Cardiac ventricle fibroblast (primary cell): ENCODE measurements at places on chromosomes 13 and 19. TPM values are rescaled to one million over a fixed set of nuclear protein-coding genes. Genes with fewer than 3 reads are reported as not detected.

Gene EBPL
- total RNA-seq: 79.0 and 96.7 TPM in 2 replicates

Gene CD70
- not detected in 2 replicates for total RNA-seq

Gene ZNF146
- total RNA-seq: 51.7 and 73.5 TPM in 2 replicates

Gene RAD23A
- 50.0 and 60.2 TPM in 2 replicates for total RNA-seq

Gene SLC10A2
- total RNA-seq: not detected in 2 replicates

Gene URAD
- not detected in 2 replicates for total RNA-seq

Gene CLN5
- total RNA-seq: 33.8 and 36.6 TPM in 2 replicates

Gene SLC8A2
- not detected in 2 replicates for total RNA-seq

Gene ARGLU1
- 17.9 and 20.4 TPM in 2 replicates for total RNA-seq

Gene HRC
- not detected in 2 replicates for total RNA-seq

Gene DACH1
- 0.12 and 0.39 TPM in 2 replicates for total RNA-seq

Gene KLHL26
- 3.4 and 5.1 TPM in 2 replicates for total RNA-seq

Gene C2CD4C
- total RNA-seq: not detected in 2 replicates

Gene CRB3
- total RNA-seq: not detected in 2 replicates

Gene ZNF541
- total RNA-seq: not detected in 2 replicates

Gene GDF15
- total RNA-seq: 19.3 and 20.2 TPM in 2 replicates

Gene VSIG10L
- total RNA-seq: 0.31 and 0.98 TPM in 2 replicates

Gene LRRC8E
- 4.1 and 4.6 TPM in 2 replicates for total RNA-seq

Gene SHISA7
- not detected in 2 replicates for total RNA-seq

Gene ZNF829
- total RNA-seq: 3.1 and 5.6 TPM in 2 replicates

Gene GJB6
- not detected in 2 replicates for total RNA-seq

Gene GJA3
- not detected in 2 replicates for total RNA-seq

Gene ERICH4
- total RNA-seq: not detected in 2 replicates

Gene SIGLEC5
- total RNA-seq: not detected in 2 replicates

Gene ZNF229
- total RNA-seq: 8.4 and 11.9 TPM in 2 replicates

Gene OR7A5
- not detected in 2 replicates for total RNA-seq

Gene SLC17A7
- not detected in 2 replicates for total RNA-seq

Gene WASF3
- total RNA-seq: 14.4 and 17.8 TPM in 2 replicates

Gene CAMSAP3
- total RNA-seq: not detected in 2 replicates

Gene LILRA2
- not detected in 2 replicates for total RNA-seq

Gene LGALS14
- total RNA-seq: not detected in 2 replicates

Gene PABPC3
- total RNA-seq: 0.15 TPM in 1 of 2 replicates, not detected in the other

Gene TBXA2R
- total RNA-seq: 0.94 and 1.0 TPM in 2 replicates

Gene ZNF835
- total RNA-seq: 0.98 and 1.2 TPM in 2 replicates

Gene ELAVL1
- total RNA-seq: 36.1 and 38.2 TPM in 2 replicates

Gene ADAT3
- total RNA-seq: 4.9 and 5.3 TPM in 2 replicates

Gene LIM2
- not detected in 2 replicates for total RNA-seq

Gene TMEM238
- total RNA-seq: 0.19 and 0.83 TPM in 2 replicates

Gene NKPD1
- not detected in 2 replicates for total RNA-seq

Gene ZNF761
- 6.9 and 9.0 TPM in 2 replicates for total RNA-seq

Gene C13orf42
- not detected in 2 replicates for total RNA-seq

Gene PPM1N
- total RNA-seq: 0.44 and 3.5 TPM in 2 replicates

Gene ZNF8
- total RNA-seq: 6.2 and 6.9 TPM in 2 replicates

Gene CEACAM7
- total RNA-seq: not detected in 2 replicates

Gene GJB2
- not detected in 2 replicates for total RNA-seq

Gene POSTN
- 186 and 191 TPM in 2 replicates for total RNA-seq

Gene FFAR3
- 0.19 TPM in 1 of 2 replicates, not detected in the other for total RNA-seq

Gene CEACAM6
- not detected in 2 replicates for total RNA-seq

Gene ATXN8OS
- not detected in 2 replicates for total RNA-seq

Gene SYNE4
- 0.87 TPM in 1 of 2 replicates, not detected in the other for total RNA-seq
